ENCODE measurements at places on chromosomes 2 and 18.

DNA sequence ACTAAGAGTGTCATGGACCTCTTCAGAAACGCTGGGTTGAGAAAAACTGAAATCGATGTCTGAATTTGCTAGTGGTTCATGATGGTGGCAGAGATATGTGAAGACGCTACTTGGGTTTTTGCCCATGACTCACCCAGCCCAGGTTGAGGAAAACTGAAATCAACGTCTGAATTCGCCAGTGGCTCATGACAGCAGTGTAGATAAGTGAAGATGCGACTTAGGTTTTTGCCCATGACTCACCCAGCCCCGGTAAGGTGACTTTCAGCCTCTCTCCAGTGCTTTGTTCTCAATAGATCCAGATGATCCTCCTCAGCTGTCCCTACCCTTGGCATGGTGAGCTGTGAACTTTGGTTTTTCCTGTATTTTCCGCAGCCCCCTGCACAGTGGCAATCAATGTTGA is 105.3 kb upstream of the SIX3 start:
- no peak for DNase-seq

GRCh38 chr18:8602040-8602439 is 7.2 kb upstream of the RAB12 start:
- DNase-seq = no peak

- no peak for DNase-seq
These were observed 415.9 kb downstream of the GRB14 start for GRCh38 chr2:164205347-164205746.

DNA sequence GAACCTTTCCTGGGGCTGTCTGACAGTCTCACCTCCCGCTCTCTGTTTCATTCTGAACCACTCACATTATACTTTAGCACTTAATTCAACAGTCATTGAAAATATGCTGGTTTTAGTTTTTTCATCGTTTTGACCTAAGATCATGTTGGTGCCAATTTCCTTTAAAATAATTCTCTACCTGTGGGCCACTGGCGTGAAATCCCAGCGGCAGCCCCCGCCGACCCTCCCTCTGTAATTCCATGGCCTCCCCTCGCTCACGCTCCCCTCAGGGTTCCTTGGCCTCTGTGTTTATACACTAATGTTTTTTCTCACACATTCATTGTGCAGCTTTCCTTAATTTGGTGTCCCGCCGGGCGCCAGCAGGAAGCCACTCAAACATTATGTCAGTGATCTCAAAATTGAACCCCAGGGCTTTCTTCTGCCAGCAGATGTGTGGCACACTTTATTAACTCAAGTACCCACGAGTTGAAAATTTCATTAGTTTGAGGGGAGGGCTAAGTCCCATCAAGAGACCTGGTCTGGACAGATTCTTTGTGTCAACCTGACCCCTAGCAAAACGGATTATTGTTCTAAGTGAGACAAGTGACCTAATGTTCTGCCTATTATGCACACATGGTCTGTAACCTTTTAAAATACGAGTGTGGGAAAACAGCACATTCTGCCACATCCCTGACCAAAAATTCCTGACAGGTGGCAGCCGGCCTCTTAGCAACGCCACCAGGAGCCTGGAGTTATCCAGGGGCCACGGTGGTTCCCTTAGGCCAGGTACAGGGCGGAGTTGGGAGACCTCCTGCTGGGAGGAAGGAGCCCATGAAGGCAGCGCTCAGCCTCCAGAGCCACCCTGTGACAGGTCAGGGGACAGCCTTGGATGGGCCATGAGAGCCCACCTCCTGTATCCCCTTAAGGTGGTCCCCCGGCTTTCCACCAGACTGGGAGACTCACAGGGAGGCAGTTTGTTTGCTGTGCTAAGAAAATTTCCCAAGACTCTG is 53.1 kb downstream of the APOB start:
- DNase-seq = no peak

DNA sequence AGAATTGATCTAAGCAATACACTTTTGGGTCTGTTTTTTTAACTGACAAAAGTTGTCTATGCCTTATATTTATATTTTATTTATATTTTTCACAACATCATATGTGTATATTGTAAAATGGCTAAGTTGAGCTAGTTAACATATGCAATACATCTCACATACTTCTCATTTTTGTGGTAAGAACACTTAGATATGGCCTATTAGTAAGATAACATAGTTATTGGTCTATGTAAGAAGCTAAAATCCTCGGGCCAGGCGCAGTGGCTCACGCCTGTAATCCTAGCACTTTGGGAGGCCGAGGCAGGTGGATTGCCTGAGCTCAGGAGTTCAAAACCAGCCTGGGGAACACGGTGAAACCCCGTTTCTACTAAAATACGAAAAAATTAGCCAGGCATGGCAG is 275.6 kb upstream of the ID2 start:
- no peak for DNase-seq

- no peak for DNase-seq
These were observed 22.9 kb downstream of the DSG4 start for GRCh38 chr18:31399306-31400032.

DNA sequence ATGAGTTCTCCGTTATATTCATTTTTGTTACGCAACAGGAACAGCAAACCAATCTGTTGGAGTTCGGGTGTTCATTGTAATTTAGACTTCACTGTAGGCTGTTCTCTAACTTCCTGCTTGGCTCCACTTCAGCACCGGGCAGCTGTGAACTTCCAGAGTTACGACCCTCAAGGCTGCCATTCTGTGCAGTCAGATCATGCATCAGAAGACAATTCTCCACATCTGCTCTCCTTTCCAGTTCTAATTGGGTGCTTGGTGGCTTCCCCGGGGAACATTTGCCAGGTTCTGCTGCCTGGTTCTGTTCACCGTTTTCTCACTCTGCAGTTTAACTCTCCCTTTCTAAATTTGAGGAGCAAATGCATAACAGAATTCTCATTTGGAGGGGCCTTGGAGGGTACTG is 237.7 kb downstream of the NYAP2 start:
- no peak for DNase-seq

DNA sequence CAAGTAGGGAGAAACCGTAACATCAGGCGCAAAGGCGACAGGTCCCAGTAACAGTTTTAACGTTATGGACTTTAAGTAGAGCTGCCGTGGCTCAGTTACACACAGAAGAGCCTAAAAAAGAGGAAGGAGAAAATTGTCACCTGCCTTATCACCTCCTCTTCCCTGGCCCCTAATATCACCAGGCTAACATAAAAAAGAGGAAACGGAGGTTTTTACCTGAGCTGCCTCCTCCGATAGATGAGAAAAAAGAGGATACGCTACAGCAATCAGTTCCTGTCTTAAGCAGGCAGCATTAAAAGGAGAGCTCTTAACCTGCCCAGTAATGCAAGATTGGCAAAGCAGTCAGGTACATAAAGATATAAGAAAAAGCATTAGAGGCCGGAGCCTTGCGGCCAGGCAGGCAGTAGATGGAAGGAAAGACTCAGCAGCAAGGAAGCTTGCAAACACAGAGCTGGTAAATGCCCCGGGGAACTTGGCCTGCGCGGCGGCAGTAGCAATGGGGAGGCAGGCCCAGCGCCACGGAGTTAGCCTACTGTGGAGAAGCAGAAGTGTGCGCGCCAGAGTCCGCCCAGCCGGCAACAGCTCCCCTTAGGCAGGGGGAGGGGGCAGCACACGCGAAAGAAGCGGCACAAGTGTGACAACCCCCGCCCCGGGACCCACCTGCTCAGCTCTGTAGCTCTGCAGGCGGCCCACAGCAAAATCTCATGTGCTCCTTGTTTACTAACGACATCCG is 116.3 kb upstream of the SCN7A start:
- no peak for DNase-seq

GRCh38 chr2:163717993-163718680 is 17.7 kb downstream of the FIGN start:
- no peak for DNase-seq

DNA sequence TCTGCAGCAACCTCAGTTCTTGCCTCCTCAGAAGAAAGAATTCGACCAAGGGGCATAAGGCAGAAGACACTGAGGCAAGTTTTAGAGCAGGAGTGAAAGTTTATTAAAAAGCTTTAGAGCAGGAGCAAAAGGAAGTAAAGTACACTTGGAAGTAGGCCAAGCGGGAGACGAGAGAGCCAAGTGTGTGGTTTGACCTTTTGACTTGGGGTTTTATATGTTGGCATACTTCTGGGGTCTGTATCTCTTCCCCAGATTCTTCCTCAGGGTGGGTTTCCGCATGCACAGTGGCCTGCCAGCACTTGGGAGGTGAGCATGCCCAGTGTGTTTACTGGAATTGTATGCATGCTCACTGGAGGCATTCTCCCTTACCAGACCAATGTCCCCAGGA is 59.3 kb upstream of the ANKRD44 start:
- no peak for DNase-seq

DNA sequence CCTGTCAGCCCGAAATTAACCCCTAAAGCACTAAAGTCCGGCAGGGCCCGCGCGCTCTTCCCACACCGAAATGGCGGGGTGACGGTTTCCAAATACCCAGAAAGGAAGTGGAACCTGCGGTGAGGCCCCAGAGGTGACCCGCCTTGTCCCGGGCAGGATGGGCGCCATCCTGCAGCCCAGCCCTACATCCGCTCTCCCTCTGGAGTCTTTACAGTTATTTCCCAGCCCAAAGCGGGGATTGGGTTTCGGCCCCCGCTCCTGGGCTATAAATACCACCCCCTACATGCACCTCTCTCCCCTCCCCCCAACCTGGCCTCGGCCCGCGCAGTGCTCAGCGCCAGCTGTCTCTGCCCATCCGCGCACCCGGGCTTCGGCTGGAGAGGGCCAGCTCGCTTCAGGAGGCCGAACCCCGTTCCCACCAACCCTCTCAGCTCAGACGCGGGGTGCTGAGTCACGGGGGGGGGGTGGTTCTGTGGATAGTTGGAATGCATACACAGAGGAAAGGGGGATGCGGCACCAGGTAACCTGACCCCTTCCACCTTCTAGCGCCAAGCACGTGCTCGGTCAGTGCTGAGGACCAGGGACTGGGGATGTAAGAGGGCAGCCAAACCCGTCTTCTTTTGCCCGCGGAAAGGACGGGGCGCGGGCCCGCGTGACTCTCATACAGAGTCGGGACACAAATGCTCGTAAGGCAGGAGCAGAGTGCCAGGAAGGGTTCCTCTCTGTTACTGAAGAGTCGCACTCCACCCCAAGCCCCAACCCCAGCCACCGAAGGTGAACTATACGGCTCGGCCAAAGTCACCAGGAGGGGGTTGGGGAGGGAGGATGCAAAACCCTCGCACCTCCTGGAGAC is at the start of gene TUBA4B:
Gene TUBA4B, plus strand, starts transcription at position 344 of the 853 bp plus-strand sequence. Its CDS starts 165 bp downstream, at position 509.
- DNase-seq = no peak

DNA sequence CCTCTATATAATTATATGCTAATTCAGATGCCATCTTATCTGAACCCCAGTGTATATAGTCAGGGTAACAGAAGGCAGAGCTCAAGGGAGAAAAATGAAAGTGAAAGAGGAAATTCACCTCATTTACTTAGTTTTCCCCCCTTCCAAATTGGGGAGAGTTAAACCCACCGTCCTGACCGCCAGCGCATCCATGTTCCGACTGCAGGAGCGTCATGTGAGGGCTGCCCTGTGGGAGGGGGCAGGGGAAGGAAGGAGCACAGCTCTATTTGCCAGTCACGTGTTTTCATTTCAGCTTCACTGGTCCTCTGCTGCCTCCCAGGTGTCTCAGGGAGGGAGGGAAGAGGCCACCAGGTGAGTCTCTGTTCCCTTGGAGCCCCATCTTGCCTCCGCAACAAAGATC is 13.2 kb downstream of the CNNM4 start:
- no peak for DNase-seq

GRCh38 chr18:68991286-68991685 is 193.4 kb downstream of the CCDC102B start:
- DNase-seq = no peak

DNA sequence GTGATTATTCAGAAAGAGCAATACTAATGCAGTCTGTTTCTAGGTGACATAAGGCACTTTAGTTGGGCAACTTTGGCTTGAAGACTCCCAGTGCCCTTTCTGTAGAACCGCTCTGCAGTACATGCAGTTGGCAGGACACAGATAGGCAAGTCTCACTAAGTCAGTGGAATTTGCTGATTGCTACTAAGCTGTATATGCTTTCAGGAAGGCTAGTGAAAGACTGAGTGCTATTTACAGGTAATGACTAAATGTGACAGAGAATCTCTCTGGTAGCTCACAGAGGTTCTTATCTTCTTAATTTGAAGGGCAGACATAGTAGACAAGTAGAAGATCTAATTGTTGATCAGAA is 243.0 kb downstream of the WDPCP start:
- no peak for DNase-seq

GRCh38 chr2:24409700-24410556 is 49.6 kb upstream of the ITSN2 start:
- DNase-seq = peak; percentile 6

DNA sequence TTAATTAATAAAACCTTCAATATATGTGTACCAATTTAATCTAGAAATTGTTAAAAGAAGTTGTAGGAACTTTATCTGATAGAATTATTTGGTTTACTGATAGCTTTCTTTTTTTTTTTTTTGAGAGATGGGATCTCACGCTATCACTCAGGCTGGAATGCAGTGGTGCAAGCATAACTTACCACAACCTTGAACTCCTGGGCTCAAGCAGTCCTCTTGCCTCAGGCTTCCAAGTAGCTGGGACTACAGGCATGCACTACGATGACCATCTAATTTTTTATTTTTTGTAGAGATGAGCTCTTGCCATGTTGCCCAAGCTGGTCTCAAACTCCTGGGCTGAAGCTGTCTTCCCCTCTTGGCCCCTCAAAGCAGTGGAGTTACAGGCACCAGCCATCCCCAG is 66.8 kb downstream of the CCDC138 start:
- no peak for DNase-seq

DNA sequence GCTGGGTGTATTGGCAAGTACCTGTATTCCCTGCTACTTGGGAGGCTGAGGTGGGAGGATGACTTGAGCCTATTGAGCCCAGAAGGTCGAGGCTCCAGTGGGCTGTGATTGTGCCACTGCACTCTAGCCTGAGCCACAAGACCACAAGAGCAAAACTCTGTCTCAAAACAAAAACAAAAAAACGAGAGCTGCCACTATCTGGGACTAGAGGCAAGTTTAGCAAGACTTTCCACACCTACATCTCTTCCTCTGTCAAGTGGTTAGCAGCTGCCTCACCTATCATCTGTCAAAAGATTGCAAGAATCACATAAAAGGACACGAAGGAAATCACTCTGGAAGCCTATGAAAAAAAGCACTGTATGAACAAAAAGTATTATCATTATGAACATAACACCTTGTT is 55.2 kb upstream of the RIOK3 start:
- no peak for DNase-seq

DNA sequence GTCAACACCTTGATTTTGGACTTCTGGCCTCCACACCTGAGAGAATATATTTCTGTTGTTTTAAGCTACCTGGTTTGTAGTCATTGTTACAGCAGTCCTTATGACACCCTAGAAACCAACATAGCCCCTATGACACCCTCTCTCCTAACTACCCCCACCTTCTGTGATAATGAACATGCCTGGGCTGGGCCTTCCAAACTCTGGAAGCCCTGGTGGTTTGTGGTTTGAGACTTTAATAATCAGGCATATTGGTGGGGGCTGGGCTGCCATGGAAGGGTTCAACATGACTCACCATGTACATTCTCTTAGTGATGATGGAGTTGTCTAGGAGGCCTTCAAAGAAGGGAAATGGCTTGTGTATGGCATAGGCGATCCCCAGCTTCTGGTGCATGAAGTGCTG is 3.3 kb downstream of the SP110 start:
- DNase-seq = no peak

All from activated CD4-positive, CD25-positive, alpha-beta regulatory T cell treated with anti-CD3 and anti-CD28 coated beads, Interleukin-2, amount 50 U/mL, for 16 hours (primary cell).